ENCODE measurements at places on chromosomes 1 and 21.

GRCh38 chr1:212359794-212360479, 54.7 kb downstream of the PACC1 start:
- no peak for DNase-seq

- peak; percentile 75 for DNase-seq
These were observed 42.5 kb downstream of the LGR6 start for GRCh38 chr1:202235856-202236837.

DNA sequence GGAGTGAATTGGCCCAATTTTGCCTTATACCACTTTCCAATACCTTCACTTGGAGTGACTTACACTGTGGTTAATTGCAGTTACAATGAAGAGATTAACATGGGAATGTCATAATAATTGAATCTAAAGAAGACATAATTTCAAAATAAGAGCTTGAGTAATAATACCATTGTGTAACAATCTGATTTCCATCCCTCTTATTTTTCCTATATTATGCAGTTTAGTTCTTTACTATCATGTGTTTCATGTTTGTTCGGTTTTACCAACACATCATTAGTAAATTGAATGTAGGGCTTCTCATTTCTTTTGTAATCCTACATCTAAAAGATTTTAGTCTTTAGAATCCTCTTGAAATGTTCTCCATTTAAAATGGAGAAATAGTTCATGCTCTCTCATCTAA, 19.2 kb upstream of the XPR1 start:
- no peak for DNase-seq

DNA sequence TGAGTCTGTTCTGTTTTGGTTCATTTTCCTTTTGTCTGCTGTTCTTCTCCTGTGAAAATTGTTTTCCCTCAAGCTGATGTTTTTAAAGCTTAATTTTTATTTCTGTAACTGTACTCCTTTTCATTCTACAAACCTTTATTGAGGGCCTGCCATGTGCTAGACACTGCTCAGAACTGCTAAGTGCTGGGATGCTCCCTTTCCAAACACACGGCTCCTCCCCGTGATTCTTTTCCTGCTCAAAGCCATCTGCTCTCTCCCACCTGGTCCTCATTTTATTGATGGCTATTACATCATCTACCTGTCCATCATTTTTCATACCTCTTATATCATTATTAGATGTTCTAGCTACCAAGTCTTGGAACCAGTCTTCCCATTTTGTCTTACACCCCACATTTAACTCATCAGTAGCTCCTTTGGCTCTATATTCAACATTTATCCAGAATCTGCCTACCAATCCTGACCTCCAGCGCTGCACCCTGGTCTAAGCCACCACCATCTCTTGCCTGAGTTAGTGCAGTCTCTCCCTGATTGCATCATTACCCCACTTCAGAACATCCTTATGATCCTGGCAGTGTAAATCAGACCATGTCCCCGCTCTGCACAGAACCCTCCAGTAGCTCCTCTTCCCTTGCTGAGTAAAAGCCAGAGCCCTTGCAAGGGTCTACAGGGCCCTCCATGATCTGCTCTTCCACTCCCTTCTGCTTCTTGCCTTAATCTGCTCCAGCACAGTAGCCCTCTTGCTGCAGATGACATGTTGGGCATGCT, 118.1 kb downstream of the CACNA1E start:
- no peak for DNase-seq

DNA sequence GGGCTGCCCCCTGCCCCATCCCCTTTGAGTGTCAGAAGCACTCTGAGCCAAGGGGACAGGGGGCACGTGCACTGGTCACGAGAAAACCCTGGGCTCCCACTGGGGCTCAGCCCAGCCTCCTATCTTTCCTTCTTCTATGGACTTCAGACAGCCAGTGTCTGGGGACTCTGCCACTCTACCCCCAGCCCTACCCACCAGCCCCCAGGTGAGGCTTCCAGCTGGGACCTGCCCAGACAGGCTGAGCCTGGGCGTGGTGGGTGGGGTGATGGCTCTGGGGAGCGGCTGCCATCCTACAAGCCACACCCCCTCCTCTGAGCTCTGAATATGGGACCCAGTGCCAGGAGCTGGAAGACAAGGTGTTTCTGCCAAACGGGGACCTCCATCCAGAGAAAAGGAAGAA, 8.0 kb upstream of the SFN start:
- peak; percentile 85 for DNase-seq

GRCh38 chr1:154845174-154845573, 24.9 kb downstream of the KCNN3 start:
- no peak for DNase-seq

GRCh38 chr21:14751602-14752344, 205.7 kb upstream of the SAMSN1 start:
- DNase-seq: no peak

DNA sequence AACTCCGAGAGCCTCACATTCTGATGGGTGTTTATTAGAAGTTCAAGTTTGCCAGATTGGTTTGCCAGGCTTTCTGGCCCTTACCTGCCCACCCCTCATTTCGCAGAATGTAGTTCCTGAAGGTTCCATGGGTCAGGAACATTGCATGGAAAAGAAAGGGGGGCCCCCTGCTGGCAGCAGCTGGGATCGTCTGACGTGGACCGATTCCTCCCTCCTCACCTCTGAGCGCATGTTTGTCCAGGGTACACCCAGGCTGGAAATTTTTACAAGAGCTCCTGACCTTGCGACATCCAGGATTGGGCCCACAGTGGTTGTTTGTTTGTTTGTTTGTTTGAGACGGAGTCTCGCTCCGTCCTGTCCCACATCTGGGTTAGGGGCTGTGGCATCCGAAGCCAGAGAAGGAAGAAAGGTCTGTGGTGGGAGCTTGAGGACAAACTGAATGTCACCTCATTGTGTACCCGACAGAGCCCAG, 126.0 kb upstream of the TMEM51 start:
- peak; percentile 78 for DNase-seq

- no peak for DNase-seq
These were observed 19.8 kb downstream of the CD1D start for GRCh38 chr1:158200527-158200926.

DNA sequence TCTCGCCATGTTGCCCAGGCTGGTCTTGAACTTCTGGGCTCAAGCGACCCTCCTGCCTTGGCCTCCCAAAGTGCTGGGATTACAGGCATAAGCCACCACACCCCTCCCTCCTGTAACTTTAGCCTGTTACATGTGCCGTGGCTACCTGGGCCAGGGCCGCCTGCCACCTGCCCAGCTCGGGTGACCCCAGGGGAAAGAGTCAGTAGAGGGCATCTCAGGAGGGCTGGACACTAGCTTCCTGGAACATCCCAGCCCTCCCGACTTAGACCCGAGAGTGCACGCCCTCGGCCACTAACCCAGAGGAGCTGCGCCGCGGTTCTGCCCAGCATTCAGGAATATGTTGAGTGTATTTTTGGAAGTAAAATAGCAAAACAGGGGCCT, 40.4 kb upstream of the TMEM52 start:
- DNase-seq: no peak

DNA sequence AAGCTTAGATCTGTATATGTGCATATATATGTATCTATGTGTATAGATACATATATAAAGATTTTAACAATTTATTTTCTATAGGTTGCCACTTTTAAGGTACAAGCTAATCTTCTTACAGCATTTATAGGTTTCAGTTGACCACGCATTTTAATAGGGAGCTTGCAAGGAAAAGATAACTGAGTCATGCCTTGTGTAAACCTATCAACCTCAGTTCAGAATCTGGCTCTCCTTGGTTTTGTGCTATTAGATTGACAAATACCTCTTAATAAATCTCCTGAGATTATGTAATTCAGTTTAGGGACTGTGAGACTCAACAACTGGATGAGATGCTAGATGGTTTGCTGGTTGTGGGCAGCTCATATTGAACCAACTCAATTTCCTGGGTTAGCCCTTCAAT, 114.7 kb upstream of the SERBP1 start:
- DNase-seq: no peak

GRCh38 chr1:201666102-201666501, 127.2 kb downstream of the NAV1 start:
- DNase-seq: no peak

DNA sequence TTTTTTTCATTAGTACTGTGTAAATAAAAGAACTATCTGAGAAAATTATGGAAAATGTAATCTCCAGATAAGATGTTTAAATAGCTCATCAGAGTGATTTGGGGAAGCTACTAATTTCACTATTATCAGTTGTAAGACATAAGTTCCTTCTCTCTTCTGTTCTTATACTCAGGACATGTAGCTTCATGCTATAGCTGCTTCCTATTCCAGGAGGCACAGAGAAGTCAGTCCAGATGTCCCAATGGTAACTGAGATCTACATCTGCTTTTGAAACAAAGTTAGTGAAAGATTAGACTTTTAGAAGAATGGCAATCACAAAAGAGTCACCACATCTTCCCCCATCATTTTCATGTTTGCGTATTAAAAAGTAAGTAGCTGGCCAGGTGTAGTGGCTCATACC, 5.6 kb downstream of the MAP3K21 start:
- DNase-seq: no peak

DNA sequence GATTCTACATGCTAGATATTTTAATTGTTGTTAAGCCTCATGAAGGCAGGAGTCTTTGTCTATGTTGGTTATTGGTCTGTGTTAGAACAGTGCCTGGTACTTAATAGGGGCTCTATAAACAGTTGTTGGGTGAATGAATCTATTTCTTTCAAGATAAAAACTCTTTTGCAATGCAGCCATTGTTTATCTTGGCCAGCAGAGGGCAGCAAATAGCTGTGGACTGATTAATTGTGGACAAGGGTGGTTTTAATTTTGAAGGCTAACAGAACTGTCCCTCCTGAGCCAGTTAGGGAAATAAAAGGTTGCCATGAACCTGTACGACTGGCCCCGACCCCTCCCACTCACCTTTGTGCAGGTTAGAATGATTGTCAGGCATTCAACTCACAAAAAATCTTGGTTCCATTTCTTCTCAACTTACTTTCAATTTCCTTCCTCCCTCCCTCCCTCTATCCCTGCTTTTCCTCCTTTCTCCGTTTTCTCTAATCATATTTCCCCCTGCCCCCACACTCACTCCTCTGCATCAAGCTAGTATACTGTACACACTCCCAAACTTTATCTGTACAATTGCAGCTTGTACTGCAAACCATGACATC, 66.3 kb upstream of the DIRAS3 start:
- peak; percentile 52 for DNase-seq

- no peak for DNase-seq
These were observed 17.7 kb downstream of the NMNAT1 start for GRCh38 chr1:9960706-9961562.

- DNase-seq: peak; percentile 44
These were observed 5.2 kb upstream of the PLA2G2D start for GRCh38 chr1:20124456-20125057.

- DNase-seq: no peak
These were observed 81.5 kb downstream of the BEND5 start for GRCh38 chr1:48695161-48695560.

GRCh38 chr1:52836035-52836434, 6.5 kb upstream of the ZYG11A start:
- no peak for DNase-seq

DNA sequence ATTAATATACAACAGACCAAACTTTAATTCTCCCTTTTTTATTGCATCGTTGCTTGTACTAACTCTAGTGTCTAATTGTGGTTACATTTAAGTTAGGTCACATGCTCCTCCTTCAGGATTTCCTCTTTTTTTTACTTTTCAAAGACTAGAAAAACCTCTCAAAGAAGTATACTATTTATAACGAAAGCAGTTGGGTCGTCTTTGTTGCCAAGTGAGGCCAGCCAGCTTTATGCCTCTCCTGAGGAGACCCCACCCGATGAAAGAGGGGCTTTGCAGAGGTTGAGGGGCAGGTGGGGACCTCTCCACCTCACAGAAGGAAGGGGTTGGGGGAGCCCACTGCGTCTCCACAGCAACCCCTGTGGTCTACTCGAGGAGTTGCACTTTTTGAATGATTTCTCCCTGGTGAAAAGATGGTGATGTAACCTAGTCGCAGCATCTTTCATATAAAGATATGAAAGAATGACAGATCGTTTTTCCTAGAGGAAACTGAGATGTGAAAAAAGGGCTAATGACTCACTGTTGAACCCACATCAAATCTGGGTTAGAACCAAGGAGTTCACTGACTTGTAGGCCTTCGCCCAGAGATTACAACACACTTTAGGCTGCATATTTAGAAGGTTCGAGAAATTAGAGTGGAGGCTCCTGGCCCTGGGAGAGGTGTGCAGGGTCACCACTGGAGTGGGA, 6.4 kb downstream of the TGFB2 start:
- no peak for DNase-seq

DNA sequence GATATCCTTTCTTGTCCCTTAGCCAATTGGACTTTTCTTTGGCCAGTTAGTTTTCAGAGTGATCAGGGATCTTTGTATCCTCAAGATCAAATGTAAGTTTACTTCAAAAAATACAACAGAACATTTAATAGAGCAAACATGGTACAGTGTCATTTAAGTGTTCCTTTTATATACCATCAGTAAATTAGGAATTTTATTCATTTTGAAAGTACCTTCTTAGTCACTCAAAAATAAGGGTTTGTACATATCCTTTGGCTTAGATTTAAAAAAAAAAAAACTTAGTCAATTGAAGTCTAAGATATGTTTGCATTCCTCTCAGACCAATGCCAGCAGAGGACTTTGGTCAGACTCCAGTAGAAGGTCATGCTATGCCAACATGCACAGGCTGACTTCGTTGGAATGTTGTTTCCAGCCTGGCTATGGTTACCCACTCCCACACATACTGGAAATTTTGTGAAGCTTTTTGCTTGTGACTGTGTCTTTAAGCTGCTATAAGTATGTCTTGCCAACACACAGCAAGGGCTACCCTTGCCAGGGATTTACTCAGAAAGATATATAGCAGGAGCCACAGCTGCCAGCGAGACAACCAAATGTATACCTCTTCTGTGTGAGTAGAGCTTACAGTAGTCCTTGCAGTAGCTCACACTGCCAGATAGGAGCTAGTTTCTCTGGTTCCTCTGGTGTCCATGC, 81.5 kb upstream of the LRIF1 start:
- no peak for DNase-seq

- DNase-seq: no peak
These were observed 53.0 kb downstream of the HMCN1 start for GRCh38 chr1:185787238-185787637.

DNA sequence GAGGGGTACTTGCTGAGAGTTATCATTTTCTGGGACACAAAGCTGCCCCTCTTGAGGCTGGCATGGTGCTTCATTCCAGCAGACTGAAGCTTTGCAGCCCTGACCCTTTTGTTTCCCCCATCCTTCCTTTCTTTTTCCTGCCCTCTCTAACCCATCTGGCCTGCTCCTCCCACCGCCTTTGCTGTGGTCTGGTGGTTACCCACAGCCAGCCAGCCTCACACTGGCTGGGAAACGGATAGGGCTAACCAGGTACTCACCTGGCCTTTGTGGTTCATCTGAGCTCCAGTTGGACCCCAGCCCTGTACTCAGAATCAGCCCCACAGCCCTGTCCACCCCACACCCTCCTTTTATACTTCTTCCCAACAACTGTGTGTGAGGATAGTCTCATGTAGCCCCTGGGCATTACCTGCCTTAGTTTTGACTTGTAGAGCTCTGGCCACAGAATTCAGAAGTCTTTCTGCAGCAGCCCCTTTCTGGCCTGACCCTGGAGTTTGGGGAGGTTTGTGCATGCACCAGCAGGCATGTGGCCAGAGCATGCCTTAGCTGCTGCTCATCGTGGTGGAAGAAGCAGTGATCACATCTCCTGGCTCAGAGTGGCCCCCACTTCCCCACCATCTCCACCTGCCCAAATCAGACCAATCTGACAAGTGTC, 138.0 kb downstream of the TRABD2B start:
- DNase-seq: no peak

GRCh38 chr1:192876633-192877032, 67.8 kb downstream of the RGS2 start:
- DNase-seq: no peak

- DNase-seq: peak; percentile 83
These were observed 7.2 kb downstream of the ZDHHC18 start for GRCh38 chr1:26833432-26834405.
